ENCODE measurements at places on chromosomes 1 and 21.

DNA sequence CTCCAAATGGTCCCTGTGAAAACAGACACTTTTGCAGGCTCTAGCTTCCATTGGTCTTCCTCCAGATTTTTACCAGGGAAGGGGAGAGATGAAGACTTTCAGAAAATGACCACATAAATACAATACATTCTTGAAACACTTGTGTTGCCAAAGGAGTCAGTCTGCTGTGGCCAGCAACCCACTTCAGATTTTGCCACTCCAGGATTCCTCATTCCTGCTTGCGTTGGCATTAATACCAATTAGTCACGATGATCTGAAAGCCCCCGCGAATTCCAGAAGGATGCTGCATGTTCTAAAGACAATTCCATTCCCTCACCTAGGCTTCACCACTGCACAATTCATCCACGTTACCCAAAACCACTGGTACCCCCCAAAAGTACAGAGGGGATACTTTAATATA lies 7.9 kb upstream of the BACE2 start:
- DNase-seq, result no peak

DNA sequence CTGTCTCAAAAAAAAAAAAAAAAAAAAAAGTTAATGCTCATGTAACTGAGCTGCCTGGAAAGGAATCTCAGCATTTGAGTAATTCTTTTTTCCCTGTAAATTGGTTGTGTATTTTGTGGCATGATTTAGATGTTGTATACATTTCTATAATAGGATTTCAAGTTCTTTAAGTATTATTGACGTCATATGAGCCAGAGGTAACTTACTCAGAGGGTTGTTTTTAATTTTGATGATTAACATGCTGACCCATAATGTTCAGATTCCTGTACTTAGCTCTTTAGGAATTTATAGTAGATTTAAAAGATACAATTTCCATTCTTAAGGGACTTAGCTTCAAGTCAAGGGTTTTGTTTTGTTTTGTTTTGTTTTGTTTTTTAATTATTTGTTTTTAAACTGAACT lies 120.4 kb downstream of the CACHD1 start:
- DNase-seq, result no peak

DNA sequence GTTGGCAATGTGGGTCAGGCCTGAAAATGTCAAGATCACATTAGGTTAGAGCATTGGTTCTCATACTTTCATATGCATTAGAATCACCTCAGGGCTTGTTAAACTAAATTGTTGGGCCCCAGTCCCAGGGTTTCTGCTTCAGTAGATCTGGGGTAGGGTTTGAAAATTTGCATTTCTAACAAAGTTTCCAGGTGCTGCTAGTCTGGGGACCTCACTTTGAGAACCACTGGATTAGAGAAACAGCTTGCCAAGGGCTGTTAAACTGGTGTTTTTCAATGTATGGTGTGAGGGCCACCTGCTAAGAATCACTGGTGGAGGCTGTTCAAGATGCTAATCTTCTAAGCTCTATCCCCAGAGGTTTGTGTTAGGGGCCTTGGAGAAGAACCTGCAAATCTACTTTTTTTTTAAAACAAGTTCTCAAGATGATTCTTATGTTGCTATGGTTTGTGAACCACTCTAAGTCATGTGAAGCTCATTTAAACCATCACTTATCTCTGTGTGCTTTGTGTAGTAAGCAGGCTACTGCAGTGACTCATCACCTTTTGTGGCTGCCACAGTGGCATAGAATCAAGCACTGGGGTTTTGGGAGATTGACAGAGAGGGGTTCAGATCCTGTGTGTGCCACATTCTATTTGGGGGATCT lies 152.2 kb downstream of the S1PR1 start:
- DNase-seq, result no peak

DNA sequence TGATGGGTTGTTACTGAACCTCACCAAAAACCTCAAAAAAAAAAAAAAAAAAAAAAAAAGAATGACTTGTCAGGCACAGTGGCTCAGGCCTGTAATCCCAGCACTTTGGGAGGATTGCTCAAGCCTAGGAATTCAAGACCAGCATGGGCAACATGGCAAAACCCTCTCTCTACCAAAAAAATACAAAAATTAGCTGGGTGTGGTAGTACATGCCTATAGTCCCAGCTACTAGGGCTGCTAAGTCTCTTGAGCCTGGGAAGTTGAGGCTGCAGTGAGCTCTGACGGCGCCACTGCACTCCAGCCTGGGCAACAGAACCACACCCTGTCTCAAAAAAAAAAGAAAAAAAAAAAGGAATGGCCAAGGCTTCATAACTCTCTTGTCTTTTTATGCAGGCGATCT lies 11.1 kb downstream of the CHAF1B start:
- no peak for DNase-seq

DNA sequence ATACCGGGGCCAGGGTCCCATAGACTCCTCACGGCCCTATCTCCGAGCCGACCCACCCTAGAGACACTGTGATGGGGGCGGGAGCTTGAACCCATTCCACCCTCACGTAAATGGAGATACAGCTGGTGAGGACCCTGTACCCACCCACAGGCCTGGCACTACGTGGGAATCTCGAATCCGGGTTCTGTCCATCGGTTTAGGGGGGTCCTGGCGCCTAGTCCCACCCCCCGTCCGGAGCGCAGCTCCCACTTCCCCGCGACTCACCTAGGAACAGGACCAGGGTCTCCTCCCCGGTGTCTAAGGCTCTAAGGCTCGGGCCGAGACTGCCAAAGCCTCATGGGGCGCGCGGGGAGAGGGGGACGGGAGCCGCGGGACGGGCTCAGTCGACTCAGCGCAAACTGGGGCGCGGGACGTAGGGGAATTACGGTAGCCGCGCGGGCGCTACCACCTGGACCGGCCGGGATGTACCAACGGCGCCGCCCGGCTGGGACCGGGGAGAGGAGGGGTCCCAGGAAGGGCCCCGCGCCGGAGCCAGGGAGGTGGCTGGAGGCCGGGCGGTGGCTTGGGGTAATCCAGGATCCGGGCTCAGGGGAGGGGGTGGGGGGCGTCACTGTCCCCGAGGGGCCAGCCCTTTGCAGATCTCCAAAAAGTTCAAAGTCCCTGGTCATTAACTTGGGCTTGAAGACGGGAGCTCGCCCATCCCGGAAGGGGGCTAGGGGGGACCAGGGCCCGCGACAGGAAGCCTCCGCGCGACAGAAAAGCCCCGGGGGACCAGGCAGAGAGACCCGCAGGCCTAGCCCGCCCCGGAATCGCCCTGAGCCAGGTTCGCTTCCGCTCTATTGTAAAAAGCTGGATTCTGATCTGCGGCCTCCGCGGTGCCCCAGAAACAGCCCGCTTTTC lies 1.0 kb downstream of the PLEKHG5 start:
- peak; percentile 89 for DNase-seq

GRCh38 chr1:202172015-202172355 lies 11.6 kb upstream of the PTPN7 start:
- DNase-seq, result no peak

DNA sequence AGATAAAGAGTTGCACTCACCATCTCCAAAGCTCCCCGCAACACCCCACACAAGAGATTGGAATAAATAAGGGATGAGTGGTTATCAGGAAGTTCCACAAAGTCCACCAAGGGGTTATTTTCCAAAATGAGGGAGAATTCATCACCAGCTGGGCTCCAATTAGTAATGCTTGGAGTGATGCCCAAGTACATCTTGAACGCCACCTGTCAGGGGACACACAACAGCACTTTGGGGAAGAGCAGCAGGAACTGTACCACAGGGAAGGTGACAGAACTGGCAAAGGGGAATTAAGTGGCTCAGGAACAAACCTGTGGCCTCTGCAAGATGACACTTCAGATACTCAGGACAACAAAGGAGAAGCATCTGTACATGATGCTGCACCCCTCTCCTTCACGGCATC lies 11.5 kb downstream of the TRAPPC3 start:
- DNase-seq, result no peak

DNA sequence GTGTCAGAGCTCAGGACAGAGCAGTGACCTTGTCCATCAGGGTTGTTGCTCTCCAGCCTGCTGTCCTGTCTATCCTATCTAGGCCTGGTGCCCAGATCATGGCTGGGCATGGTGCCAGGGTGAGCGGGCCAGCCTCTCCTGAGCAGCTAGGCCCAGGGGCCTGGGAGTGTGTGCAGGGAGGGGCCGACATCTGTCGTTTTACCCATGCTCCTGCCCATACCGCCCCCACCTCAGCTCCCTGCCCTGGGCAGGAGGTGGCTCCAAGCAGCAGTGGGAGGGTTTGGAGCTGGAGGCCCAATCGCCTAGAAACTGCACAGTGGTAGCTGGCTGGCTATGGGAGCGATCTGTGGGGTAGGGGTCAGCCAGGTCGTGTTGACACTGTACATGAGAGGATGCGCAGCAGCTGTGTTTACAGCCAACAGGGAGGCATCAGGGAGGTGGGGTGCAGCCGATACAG lies 6.5 kb downstream of the INSRR start:
- DNase-seq, result peak; percentile 96

GRCh38 chr21:32331444-32332305 lies 33.0 kb downstream of the MRAP start:
- no peak for DNase-seq

- peak; percentile 22 for DNase-seq
Observed at GRCh38 chr1:200302921-200303290, 106.9 kb downstream of the ZNF281 start.

DNA sequence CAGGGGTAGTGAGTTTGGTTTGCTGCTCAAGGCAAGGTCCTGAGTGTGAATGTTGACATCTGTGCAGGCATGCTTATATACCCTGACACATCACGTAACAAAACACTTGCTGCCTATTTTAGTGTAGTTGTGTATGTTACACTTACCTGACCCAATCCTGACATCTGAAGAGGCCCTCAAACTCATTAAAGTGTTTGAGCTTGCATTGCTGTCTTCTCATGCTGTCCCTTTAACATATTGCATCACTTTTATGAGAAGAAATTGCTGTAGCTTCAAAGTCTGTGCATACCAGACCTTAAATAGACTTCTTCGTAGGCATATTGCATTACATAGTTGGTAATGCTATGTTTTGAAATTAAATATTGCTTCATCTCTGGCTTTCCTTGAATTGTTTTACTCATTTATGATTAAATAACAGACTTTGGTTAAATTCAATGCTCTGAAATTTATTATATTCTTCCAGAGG lies at the start of gene KRTAP19-3:
Gene KRTAP19-3, minus strand, starts transcription at position 51 of the 466 bp plus-strand sequence. CDS start 56 bp downstream, outside the sequence.
- DNase-seq, result no peak

GRCh38 chr1:94955767-94956632 lies 29.1 kb upstream of the CNN3 start:
- no peak for DNase-seq

GRCh38 chr1:226495716-226496115 lies 52.8 kb upstream of the STUM start:
- no peak for DNase-seq

- DNase-seq, result no peak
Observed at GRCh38 chr21:34147792-34148418, 74.5 kb downstream of the MRPS6 start.

DNA sequence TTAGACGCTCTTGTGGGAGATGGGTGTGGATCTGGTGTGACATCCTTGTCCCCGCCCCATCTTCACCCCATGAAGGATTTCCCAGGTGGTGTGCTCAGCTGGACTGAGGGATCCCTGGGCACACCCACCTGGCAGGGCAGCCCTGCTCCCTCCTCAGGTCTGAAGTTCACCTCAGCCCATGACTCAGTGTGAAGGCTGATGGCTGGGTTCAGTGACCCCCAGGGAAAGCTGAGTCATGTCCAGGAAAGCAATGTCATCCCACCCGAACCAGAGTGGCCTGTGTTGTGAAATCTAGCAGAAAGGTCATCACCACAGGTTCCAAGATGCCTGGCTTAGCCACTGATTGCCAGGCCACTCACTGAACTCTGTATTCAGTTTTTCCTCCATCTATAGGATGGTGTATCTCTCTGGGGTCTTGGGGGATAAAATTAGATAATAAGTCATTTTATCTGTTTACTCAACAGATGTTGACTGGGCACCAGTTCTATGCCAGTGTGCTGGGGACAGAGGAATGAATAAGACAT lies 97.7 kb upstream of the JUN start:
- DNase-seq, result no peak
